ENCODE measurements at places on chromosomes 16 and 17. TPM values are rescaled to one million over a fixed set of nuclear protein-coding genes. Genes with fewer than 3 reads are reported as not detected.

PABPN1L gene
- total RNA-seq: not detected

PDE6G gene
- total RNA-seq: not detected

HOXB2 gene
- total RNA-seq: 44.9 TPM

CENPN gene
- total RNA-seq: 3.9 TPM

POLR2A gene
- 31.4 TPM for total RNA-seq

TEX14 gene
- total RNA-seq: 0.14 TPM

MC1R gene
- 4.2 TPM for total RNA-seq

KRT31 gene
- not detected for total RNA-seq

CYLD gene
- total RNA-seq: 29.6 TPM

TBC1D3G gene
- 1.4 TPM for total RNA-seq

TPSG1 gene
- not detected for total RNA-seq

CDH5 gene
- total RNA-seq: 14.3 TPM

CMTM2 gene
- total RNA-seq: not detected

SOX15 gene
- 7.2 TPM for total RNA-seq

GNGT2 gene
- total RNA-seq: 4.2 TPM

TP53TG3C gene
- total RNA-seq: not detected

ALOXE3 gene
- not detected for total RNA-seq

ABCC3 gene
- 2.6 TPM for total RNA-seq

GDPD3 gene
- total RNA-seq: 8.0 TPM

SLC38A8 gene
- total RNA-seq: not detected

PNMT gene
- 5.4 TPM for total RNA-seq

CHAD gene
- not detected for total RNA-seq

ARL6IP1 gene
- total RNA-seq: 77.5 TPM

GCGR gene
- 0.33 TPM for total RNA-seq

PHOSPHO1 gene
- not detected for total RNA-seq

HEATR9 gene
- not detected for total RNA-seq

PERCC1 gene
- not detected for total RNA-seq

Data from sigmoid colon (tissue), 7 donors.